Smooth muscle cell of trachea (primary cell): ENCODE measurements at places on chromosomes 1 and 21. TPM values are rescaled to one million over a fixed set of nuclear protein-coding genes. Genes with fewer than 3 reads are reported as not detected.

The RC3H1 gene
- total RNA-seq: 19.4 and 24.4 TPM in 2 replicates

The C1QTNF12 gene
- 2.5 and 5.1 TPM in 2 replicates for total RNA-seq

The TMEM167B gene
- 26.2 and 37.2 TPM in 2 replicates for total RNA-seq

The FCGR3B gene
- total RNA-seq: not detected in 2 replicates

The MROH9 gene
- under 0.01 TPM in 1 of 2 replicates, not detected in the other for total RNA-seq

The LRRC38 gene
- total RNA-seq: not detected in 2 replicates

The OR2T29 gene
- not detected in 2 replicates for total RNA-seq

The CASZ1 gene
- under 0.01 and 0.17 TPM in 2 replicates for total RNA-seq

The SYNC gene
- 67.1 and 136 TPM in 2 replicates for total RNA-seq

The MIER1 gene
- 31.3 and 31.4 TPM in 2 replicates for total RNA-seq

The LEMD1 gene
- total RNA-seq: not detected in 2 replicates

The RGS5 gene
- 1.6 and 4.5 TPM in 2 replicates for total RNA-seq

The RGS13 gene
- total RNA-seq: not detected in 2 replicates

The HLX gene
- total RNA-seq: 2.6 and 8.9 TPM in 2 replicates

The CLDN17 gene
- total RNA-seq: not detected in 2 replicates

The PCP4L1 gene
- total RNA-seq: not detected in 2 replicates

The DFFA gene
- total RNA-seq: 34.2 and 45.5 TPM in 2 replicates

The ENSA gene
- total RNA-seq: 50.9 and 161 TPM in 2 replicates

The IQCC gene
- total RNA-seq: 1.5 and 2.0 TPM in 2 replicates

The HUNK gene
- total RNA-seq: not detected in 2 replicates

The U2AF1 gene
- 15.7 and 36.9 TPM in 2 replicates for total RNA-seq

The REG4 gene
- not detected in 2 replicates for total RNA-seq

The CD1B gene
- total RNA-seq: not detected in 2 replicates

The AHCYL1 gene
- total RNA-seq: 49.6 and 88.3 TPM in 2 replicates

The RXFP4 gene
- total RNA-seq: not detected in 2 replicates

The PGBD5 gene
- 1.7 TPM in 1 of 2 replicates, not detected in the other for total RNA-seq

The OR2L13 gene
- total RNA-seq: not detected in 2 replicates

The MX1 gene
- total RNA-seq: 6.1 and 8.8 TPM in 2 replicates

The DNAJC6 gene
- 0.44 and 0.83 TPM in 2 replicates for total RNA-seq

The TMEM52 gene
- 0.15 and 0.17 TPM in 2 replicates for total RNA-seq

The ZNF648 gene
- total RNA-seq: not detected in 2 replicates

The FAM110D gene
- not detected in 2 replicates for total RNA-seq

The IL22RA1 gene
- total RNA-seq: 0.15 and 0.17 TPM in 2 replicates

The PLA2G2F gene
- total RNA-seq: not detected in 2 replicates

The SRGAP2B gene
- 33.9 and 57.0 TPM in 2 replicates for total RNA-seq

The CYP4Z1 gene
- total RNA-seq: not detected in 2 replicates

The CLCNKB gene
- under 0.01 TPM in 1 of 2 replicates, not detected in the other for total RNA-seq

The MANEAL gene
- 0.15 and 1.8 TPM in 2 replicates for total RNA-seq

The ELF3 gene
- under 0.01 and 1.2 TPM in 2 replicates for total RNA-seq

The ATP5IF1 gene
- 86.5 and 192 TPM in 2 replicates for total RNA-seq

The OR2T35 gene
- total RNA-seq: not detected in 2 replicates

The BARHL2 gene
- not detected in 2 replicates for total RNA-seq

The NDUFS5 gene
- 293 and 570 TPM in 2 replicates for total RNA-seq

The AMY1B gene
- not detected in 2 replicates for total RNA-seq

The SPATA17 gene
- total RNA-seq: 0.50 and 0.87 TPM in 2 replicates

The ZNF326 gene
- 4.1 and 13.4 TPM in 2 replicates for total RNA-seq

The CAMK1G gene
- total RNA-seq: 0.50 and 2.2 TPM in 2 replicates

The MIXL1 gene
- total RNA-seq: under 0.01 TPM in 1 of 2 replicates, not detected in the other

The S100A4 gene
- total RNA-seq: 514 and 844 TPM in 2 replicates

The SGIP1 gene
- 26.5 and 34.6 TPM in 2 replicates for total RNA-seq

The TAS1R3 gene
- total RNA-seq: 0.15 and 0.50 TPM in 2 replicates

The WASF2 gene
- total RNA-seq: 31.4 and 38.3 TPM in 2 replicates

The LHX4 gene
- total RNA-seq: 0.17 TPM in 1 of 2 replicates, not detected in the other

The RNF186 gene
- not detected in 2 replicates for total RNA-seq

The BACE2 gene
- total RNA-seq: 30.6 and 33.3 TPM in 2 replicates

The SPATA45 gene
- total RNA-seq: not detected in 2 replicates

The RHD gene
- not detected in 2 replicates for total RNA-seq

The HAPLN2 gene
- total RNA-seq: not detected in 2 replicates
